ENCODE measurements at places on chromosomes 5 and 9.

- no peak for DNase-seq
These were observed 39.7 kb upstream of the TJP2 start for GRCh38 chr9:69134412-69134811.

- no peak for DNase-seq
These were observed 55.9 kb upstream of the IL6ST start for GRCh38 chr5:56050551-56051255.

GRCh38 chr5:3376611-3377010 lies 219.0 kb upstream of the IRX1 start:
- no peak for DNase-seq

DNA sequence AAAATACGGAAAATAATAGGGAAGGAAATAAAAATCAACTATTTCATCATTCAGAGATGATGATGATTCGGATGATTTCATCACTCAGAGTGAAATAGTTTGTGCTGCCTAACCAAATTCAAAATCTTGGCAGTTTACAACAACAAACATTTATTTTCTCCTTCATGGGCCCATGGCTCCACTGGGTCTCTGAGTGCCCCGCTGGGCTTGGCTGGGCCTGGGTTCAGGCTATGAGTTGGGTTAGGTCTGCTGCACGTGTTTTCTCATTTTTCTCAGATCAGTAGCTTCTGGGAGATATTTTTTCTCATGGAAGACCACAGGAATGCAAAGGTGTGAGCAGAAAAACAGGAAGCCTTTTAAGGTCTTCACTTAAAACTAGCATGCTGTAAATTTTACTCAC lies 24.0 kb upstream of the F2RL1 start:
- DNase-seq, result no peak

DNA sequence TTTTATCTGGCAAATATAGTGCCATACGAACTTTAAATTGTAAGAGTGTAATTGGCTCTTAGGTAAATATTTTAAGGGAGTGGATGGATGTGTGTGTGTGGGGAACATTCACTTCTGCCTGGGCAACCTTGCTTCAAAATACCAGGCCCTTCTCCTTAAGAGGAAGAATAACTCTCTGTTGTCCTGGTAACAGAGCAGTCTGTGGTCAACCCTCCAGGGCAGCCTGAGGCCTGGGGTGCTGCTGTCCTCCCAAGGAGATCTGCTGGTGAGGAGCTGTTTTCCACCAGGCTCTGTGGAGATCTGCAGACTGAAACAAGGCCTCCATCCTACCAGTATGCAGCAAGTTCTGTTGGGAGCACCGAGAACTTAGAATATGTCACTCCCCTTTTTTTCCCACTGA lies 325.2 kb downstream of the PSAT1 start:
- no peak for DNase-seq

DNA sequence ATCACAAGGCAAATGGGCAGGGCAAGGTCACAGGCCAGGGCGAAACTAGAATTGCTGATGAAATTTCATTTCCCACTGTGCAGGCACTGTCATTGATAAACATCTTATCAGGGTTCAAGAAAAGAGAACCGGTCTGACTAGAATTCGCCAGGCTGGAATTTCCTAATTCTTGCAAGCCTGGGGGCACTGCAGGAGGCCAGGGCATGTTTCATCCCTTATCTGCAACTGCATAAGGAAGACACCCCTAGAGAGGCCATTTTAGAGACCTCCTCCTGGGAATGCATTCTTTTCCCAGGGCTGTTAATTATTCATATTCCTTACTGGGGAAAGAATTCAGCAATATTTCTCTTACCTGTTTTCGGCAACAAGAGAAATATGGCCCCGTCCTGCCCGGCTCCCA lies 266.2 kb upstream of the CYLC2 start:
- DNase-seq, result no peak

DNA sequence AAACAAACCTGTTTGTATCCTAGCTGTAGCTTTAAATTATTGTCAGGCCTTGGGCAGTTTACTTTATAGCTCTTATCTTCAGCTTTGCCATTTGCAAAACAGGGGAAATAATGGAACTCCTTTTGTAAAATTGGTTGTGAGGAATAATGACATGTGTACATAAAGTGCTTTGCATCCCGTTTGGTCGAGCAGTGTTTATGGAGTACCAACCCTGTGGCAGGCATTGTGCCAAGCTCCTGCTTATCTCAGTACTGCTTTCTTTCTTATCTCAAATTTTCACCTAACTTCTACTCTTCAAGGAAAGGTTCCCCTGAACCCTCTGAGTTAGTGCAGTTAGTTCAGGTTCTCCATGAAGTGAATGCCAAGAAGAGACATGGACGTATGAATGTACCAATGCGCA lies 9.4 kb upstream of the TENT2 start:
- no peak for DNase-seq

DNA sequence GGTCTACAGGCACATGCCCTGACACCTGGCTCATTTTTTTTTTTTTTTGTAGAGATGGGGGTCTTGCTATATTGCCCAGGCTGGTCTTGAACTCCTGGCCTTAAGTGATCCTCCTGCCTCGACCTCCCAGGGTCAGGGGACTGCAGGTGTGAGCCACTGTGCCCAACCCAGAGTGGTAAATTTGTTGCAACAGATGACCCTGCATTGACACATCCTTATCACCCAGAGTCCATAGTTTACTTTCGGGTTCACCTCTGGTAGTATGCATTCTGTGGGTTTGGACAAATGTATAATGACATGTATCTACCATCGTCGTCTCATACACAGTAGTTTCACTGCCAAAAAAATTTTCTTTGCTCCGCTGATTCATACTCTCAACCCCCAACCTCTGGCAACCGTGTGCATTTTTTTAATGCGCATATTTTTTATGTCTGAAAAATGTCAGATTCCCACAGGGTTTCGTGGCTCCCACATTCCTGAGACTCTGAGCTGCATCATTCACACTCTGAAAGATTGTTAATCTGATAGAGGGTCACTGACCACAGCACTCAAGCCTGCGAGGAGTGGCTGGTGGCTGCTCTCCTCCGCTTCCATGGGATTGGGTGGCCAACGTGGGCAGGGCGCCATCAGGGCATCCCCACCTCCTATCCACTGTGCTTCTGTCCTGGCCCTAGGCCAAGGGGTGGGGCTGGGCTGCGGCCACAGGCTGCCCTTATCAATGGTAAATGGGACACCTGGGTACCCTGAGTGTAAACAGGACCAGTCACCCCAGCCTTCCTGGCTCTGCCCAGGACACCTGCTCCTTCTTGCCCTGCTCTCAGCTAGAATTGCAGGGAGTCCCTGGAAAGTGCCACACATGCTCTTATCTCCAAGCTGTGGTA lies 9.6 kb downstream of the NDST1 start:
- no peak for DNase-seq

DNA sequence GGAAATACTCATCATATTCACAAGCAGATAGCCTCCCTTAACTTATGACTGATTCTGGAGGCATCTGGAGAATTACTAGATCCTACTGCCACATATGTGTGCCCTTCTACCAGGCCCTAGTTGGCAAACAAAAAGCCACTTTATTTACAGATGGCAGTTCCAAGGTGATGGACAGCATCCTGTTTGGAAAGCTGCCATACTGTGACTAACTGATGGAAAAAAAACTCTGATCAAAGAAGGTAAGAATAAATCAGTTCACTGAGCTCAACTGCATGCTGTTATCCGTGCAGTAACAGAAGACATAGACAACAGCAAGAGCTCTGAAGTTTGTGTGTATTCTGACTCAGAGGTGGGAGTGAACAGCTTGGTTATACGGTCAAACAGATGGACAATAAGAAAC lies 279.8 kb upstream of the POU5F2 start:
- DNase-seq, result no peak

- no peak for DNase-seq
These were observed 106.9 kb downstream of the GLDC start for GRCh38 chr9:6538666-6539071.

DNA sequence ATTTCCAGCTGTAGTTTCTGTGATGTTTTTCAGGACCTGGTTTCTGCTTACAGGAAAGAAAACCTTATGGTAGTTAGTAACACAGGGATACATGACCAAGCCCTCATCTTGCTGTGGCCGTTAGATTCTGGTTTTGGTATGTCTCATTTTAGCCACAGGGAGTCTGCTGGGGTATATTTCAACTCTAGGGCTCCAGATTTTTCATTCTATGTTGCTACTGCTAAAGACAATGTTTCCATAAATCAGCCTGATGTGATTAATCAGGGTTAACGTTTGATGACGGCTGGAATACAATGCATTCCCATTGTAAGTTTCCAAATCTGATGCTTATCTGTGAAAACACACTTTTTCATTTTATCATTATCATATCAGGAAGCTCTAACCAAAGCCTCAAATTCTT lies 48.2 kb downstream of the P4HA2 start:
- no peak for DNase-seq

- no peak for DNase-seq
These were observed 11.0 kb upstream of the RUSC2 start for GRCh38 chr9:35478871-35479270.

DNA sequence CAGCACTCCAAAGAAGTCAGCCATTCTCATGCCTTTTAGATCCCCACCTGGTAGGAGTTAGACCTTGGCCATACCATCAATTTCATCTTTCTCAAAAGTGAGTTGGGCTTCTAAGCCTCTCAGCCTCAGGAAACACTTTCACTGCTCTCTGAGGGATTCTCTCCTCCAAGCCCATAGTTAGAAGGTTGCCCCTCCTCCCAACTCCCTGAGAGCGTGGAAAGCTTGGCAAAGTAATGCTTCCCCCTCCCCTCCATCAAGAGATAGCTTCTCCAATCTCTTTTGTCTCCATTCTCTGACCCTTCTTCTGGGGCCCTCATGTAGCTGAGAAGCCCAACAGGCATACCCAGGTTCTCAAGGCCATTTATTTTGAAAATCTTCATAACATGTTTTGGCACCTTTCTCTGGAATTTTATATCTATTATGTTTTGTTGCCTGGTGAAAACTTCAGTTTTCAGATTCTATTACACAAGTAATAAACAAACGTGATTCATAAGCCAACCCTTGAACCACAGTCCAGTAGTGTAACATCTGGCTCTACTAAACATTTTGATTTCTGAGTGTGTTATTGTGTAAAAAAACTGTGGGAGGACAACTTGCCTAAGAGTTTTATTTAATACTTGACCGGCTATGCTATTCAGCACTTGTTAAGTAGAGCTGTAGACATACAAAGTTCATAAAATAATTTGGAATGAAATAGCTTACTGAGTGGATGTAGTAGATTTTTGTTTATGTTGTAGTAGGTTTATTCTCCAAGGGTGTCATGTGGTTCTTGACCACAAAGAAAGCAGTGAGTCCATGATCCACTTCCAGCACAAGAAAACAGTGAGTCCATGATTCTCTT lies 17.1 kb downstream of the LVRN start:
- no peak for DNase-seq

Measured in stimulated activated CD4-positive, alpha-beta T cell treated with anti-CD3 and anti-CD28 coated beads, Interleukin-2, amount 100 ng/mL, for 48 hours (primary cell).